ENCODE measurements at places on chromosomes 5 and 9. TPM values are rescaled to one million over a fixed set of nuclear protein-coding genes. Genes with fewer than 3 reads are reported as not detected.

The PCDHB6 gene
- total RNA-seq, result not detected

The LCN9 gene
- not detected for total RNA-seq

The KIF20A gene
- total RNA-seq, result 39.9 TPM

The RIMOC1 gene
- 36.8 TPM for total RNA-seq

The NR5A1 gene
- total RNA-seq, result 0.07 TPM

The AMACR gene
- total RNA-seq, result 6.7 TPM

The TCF7 gene
- 142 TPM for total RNA-seq

- DNase-seq, result no peak
Observed at GRCh38 chr5:93599001-93599379, 16.0 kb downstream of the NR2F1 start.

GRCh38 chr5:58958701-58959100 is 375.8 kb downstream of the RAB3C start:
- no peak for DNase-seq

- no peak for DNase-seq
Observed at GRCh38 chr9:88716596-88717290, 181.8 kb downstream of the NXNL2 start.

GRCh38 chr5:127746756-127747155 is 43.6 kb downstream of the CCDC192 start:
- DNase-seq, result no peak

DNA sequence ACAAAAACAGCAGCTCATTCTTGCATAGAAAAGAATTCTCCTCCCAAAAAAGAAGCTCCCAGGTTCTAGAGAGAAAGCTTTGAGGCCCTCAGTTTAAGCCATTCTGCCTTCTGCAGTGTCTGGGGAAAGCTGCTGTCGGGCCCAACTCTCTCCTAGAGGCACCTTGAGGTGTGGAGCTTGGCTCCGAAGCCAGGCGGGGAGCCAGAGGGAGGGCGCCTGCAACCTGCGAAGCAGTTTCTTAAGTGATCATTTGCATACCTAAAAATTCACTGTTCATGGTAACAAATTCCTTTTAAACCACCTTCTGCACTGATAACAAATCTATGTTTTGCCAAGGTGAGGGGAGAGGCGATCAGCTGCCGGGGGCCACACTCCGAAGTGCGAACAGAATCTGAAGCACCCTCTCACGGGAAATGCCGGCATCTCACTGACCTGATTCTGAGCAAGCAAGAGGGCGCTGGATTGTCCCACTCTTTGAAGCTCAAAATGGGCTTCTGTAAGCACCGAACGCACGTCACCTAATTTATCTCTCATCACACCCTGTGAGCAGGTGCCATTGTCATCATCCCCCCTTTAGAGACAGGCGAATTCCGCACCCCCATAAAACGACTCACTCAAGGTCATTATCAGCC is 86.1 kb downstream of the GTF3C4 start:
- no peak for DNase-seq

- DNase-seq, result no peak
Observed at GRCh38 chr5:54030981-54031380, 279.4 kb downstream of the ARL15 start.

- no peak for DNase-seq
Observed at GRCh38 chr5:94285984-94286383, 332.4 kb downstream of the KIAA0825 start.

- DNase-seq, result no peak
Observed at GRCh38 chr5:91457681-91458058, 74.6 kb upstream of the ARRDC3 start.

DNA sequence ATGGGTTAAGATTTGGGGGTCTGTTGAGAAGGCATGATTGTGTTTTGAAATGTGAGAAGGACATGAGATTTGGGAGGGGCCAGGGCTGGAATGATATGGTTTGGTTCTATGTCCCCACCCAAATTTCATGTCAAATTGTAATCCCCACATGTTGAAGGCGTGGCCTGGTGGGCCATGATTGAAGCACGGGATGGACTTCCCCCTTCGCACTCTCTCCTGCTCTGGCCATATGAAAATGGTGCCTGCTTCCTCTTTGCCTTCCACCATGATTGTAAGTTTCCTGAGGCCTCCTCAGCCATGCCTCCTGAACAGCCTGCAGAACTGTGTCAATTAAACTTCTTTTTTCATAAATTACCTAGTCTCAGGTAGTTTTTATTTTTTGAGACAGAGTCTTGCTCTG is 14.7 kb upstream of the NOTCH1 start:
- DNase-seq, result no peak

- no peak for DNase-seq
Observed at GRCh38 chr9:114687034-114687433, 5.0 kb upstream of the TEX48 start.

GRCh38 chr5:135594416-135594960 is 15.7 kb upstream of the CXCL14 start:
- DNase-seq, result no peak

DNA sequence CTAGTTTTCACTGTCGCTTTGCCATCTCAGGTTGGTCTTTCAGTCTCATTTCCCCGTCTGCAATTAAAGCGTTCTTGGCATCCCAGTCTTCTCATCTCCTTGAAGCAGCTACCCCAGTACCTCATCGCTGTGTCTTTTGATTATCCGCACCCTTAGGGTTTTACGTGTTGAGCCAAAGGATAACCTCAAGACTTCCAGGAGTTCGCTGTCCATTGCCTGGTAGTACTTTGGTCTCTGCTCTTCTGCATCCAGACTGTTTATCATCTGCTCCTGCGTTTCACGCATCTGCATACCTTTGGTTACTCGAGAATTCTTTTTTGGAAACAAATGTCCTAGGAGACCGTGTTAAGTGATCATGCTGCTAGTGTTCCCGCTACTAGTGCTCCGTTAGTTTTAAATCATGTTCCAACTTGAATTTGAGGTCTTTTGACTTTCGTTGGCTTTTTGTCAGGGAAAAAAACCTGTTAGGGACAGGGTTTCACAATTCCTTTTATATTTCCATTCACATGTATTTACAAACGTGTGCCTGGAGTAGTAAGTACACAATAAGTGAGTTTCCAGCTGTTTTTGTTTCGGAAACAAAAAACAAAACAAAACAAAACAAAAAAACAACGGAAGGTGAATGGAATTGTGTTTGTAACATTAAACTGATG is 888 bp downstream of the RABGAP1 start:
- DNase-seq, result no peak

DNA sequence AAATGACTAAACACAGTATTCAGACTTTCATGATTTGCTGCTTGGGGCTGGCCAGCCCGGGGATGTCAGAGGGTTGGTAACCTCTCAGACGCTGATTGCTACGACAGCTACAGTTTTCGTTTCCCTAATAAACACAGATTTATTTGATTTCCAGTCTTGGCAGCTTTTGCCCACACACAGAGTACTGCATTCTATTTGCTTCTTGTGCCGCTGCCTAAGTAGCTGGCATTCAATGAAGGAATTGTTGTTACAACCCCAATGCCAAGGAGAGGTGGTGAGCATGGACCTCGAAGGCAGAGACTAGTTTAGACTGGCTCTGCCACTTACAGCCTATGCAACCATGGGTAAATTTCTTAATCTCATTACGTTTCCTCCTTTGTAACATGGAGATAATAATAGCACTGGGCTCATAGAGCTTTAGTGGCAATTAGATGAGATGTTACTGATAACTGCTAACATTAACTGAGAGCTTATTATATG is 247.1 kb upstream of the PANK3 start:
- DNase-seq, result no peak

GRCh38 chr9:98726735-98727134 is 18.0 kb upstream of the GABBR2 start:
- no peak for DNase-seq

- DNase-seq, result no peak
Observed at GRCh38 chr9:131672451-131672850, 67.4 kb downstream of the RAPGEF1 start.

DNA sequence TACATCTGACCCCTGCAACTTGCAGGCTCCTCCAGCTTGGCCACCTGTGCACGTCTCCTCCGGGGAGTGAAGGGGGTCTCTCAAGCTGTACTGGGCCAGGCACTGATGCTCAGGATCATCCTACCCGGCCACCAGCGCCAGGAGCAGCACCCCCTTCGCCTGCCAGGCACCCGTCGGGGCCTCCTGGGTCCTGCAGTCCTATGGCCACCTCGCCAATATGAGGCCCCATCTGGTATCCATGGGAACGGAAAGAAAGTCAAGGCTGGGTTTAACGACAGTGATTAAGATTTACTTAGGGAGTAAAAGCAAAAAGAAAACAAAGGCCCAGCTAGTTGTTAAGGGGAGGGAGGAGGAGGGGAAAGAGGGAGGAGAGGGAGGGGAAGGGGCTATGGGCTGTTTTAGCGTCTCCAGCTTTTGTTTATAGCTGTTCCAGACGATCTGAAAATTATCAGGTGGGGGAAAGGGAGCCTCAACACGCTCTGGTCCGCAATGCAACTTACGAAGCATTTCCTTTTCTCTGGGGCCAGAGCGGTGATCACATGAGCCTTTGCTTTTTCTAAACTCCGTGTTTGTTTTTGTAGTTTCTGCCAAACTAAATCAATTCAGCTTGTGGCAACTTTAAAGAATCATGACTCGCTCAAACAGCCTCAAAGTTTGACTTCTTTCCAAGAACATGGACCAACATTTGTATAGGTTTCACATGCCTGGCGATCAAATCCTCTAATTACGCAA is 132.4 kb downstream of the ROR2 start:
- DNase-seq, result no peak

GRCh38 chr9:135983208-135984071 is 22.3 kb upstream of the UBAC1 start:
- no peak for DNase-seq

GRCh38 chr5:95730730-95731570 is at the start of gene RHOBTB3:
RHOBTB3 (plus strand) TSS chr5:95731336; CDS start chr5:95731683, 347 bp downstream.
- peak; percentile 44 for DNase-seq

DNA sequence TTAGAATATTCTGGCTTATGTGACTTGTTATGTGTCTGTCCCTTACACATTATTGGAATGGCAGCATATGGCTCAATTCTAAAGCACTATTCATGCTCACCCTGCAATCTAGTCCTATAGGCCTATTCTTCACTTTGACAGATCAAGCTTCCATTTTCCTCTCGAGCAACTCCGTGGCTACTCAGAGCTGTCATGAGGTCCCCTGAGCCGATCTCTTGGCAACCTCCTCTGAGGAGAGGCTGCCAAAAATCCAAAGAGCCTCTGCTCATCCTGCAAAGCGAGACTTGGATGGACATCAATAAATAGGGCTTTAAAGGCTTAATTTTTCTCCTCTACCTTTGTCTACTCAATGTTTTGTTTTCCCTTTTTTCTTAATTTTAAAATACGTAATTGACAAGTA is 163.8 kb downstream of the GABRB2 start:
- DNase-seq, result no peak

DNA sequence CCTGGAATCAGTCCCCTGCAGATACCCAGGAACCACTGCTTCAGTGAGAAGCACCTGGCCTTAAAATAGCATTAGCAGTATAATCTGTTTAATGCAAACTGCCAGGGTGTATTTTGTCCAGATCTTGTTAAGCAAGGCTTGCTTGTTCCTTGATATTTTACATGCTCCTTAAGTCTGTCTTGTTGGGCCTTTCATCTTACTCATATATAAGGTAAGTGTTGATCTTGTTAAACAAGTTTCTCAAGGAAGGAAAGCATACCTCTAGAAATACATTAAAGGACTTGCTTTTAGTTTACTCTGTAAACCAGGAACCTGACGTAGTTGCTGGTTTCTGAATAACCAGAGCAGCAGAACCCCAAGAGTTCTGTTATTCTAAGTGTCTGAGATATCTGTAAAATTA is 13.7 kb downstream of the HSPA4 start:
- no peak for DNase-seq

DNA sequence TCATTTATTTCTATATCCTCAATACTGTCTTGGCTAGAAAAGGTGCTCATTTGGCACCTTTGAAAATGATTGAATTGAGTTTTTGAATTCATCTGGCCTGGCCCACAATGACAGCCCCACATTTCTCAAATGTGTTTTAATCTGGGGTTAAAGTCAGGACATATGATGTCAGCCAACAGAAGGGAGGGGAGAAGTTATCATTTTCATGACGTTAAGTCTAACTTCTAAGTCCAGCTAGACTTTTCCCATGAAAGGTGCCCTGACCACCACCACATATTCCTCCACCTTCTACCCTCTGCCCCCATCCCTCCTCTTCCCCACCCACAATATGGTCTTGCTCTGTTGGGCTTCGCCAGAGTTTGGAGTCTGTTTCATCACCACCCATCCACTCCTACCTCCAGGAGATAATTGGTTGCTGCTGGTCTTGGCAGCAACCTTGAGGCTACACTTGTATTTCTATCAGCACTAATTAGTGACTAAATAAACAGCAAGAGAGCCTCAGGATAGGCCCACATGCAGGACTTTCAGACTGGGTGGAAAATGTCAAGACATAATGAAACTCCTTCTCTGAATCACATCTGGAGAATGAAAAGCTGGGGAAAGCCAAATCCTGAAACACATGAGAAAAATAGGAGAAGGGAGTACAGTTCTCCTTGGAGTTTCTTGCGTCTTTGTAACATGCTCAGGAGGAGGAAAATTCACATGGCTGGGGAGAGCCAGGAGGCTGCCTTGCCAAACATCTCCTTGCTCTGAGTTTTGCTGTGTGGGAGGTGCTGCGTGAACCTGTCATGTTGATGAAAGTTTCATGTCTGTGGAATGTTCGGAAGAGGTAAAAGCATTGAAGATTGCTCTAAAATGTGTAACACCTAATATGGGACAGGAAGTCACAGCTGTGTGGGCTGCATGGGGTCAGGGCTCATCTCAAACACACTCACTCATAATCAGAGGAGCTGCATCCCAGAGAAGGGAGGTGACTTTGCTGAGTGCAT is 544.7 kb upstream of the KLF4 start:
- no peak for DNase-seq

DNA sequence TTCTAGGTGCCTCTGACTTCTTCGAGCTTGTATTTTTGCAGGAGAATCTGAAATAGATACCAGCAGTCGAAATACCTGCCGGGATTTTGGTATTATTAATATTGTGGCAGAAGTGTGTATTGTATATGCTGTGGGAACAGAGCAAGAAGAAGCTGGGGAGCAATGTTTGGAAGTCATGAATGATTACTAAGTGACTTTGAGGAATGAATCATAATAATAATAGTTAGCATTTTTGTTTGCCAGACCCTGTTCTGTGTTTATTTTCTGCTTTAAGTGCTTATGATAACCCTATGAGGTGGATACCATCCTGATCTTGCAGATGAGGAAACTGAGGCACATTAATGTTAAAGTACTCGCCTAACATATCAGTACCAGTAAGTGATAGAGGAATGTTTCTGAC is 32.4 kb downstream of the RAB24 start:
- DNase-seq, result no peak

All from activated T-cell treated with anti-CD3 and anti-CD28 coated beads, Interleukin-2, amount 50 U/mL, for 72 hours (primary cell).